ENCODE measurements at places on chromosomes 6 and 20.

DNA sequence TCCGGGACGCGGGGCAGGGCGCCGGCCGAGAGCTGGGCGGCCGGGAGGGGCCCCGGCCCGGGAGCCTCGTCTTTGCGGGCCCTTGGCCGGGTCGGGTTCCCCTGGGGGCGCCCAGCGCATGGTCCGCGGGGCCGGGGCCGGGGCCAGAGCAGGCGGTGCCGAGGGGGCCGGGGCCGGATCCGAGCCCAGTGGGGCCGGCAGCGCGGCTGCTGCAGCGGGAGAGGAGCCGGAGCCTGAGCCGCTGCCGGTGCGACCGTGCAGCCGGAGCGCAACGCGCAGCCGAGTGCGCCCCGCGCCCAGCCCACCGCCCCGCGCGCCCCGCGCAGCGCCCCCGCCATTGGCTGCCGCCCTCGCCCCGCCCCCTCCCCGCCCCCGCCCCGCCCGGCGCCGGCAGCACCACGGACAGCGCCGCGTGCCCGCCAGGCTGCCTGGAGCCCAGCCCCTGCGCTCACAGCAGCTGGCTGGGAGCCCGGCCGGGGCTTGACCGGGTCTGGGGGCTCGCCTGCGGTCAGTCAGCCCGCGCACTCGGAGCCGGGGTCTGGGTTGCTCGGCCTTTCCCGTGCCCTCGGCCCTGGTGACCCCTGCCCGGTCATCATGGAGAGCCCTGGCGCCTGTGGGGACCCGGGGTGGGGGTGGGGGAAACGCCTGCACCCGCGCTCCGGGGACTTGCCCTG is at the start of gene HRH3:
TSS of gene HRH3 (minus strand) at position 287 of the 674 bp plus-strand sequence. CDS start 308 bp downstream, outside the sequence.
- DNase-seq = no peak

DNA sequence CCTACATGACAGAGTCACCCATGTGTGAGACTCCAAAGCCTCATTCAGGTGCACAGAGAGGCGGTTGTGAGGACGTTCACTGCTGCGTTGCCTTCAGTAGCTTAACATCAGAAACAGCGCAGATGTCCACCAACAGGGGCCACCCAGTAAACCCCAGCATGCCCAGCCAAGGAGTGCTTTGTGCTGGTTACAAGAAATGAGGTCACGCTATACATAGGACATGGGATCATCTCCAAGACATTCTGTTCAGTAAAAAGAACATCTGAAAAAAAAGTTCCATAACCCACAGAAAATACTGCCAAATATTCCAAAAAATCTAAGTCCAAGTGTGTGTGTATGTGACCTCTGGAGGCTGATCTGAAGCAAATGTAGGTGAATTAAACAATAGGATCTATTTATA is 16.0 kb downstream of the SLC52A3 start:
- DNase-seq = no peak

- DNase-seq = no peak
Measured at GRCh38 chr20:20489648-20490341, 121.9 kb downstream of the INSM1 start.

DNA sequence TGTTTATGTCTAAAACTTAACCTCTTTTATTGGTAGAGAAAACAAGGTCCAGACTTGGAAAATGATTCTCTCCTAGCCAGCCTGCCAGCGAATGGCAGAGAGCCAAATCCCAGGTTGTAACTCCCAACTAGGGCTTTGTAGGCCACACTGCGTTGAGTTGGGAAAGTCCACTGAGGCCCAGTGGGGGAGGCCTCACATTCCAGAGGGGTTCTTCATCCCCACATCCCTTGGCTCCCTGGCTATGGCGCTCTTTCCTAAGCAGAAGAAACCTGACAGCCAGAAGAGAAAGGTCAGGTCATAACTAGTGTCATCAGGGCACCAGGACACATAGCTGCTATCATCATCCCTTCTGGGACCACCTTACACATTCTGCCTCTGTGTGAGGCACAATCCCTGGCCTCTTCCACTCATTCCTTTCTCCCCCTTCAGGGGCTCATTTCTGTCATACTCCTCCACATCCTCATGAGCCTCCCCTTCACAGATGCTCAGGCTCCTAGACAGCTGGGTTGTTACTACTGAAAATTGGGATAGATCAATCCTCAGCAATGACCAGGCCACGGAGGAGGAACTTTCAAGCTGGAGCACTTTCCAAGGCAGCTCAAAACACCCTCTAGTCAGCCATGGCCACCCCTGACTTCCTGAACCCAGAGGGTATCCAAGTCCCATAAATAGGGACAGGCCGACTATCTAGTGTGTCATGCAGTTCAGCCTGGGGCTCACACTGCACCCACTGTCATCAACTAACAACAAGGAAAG is 48.6 kb downstream of the TCP11 start:
- DNase-seq = no peak

DNA sequence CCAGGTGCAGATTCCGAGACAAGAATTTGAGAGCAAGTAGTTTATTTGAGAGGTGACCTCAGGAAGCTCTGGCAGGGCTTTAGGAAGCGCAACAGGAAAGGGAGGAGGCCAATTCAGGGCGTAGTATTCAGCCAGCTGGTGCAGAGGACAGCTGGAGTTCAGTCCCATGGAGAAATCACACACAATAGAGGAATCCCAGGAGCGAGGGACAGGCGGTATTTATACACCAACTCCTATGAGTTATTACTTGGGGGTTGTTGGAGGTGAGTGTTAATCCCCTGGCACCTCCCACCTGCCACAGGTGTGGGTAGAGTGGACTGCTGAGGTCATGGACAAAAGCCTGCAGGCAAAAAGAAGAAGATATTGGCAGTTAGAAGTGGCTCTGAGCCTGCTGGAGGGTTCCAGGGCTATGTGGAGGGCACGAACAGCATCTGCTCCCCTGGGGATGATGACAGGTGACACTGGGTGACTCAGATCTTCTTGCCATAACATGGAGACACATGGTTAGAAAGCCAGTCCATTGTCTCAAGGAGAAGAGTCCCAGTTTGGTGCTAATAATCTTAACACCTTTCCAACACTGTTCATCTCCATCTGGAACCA is 13.9 kb upstream of the SULF2 start:
- DNase-seq = no peak

DNA sequence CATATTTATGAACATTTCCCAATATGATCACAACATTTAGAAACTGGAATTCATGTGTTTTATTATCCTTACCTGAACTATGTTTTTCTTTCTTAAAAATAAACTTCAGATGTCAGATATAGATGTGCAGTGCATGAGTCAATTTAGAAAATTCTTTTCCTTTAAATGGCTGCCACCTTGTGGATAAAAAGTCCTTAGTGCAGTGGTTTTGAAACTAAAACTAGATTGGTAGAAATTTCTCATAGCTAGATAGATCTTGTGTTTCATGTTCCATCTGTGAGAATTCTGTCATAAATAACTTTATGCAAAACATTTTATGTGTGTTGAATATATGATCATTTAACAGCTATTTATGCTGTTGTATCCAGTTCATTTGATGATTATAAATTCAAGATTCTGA is 134.9 kb downstream of the KLHL32 start:
- DNase-seq = no peak

GRCh38 chr6:161038229-161039031 is 46.9 kb downstream of the MAP3K4 start:
- no peak for DNase-seq

DNA sequence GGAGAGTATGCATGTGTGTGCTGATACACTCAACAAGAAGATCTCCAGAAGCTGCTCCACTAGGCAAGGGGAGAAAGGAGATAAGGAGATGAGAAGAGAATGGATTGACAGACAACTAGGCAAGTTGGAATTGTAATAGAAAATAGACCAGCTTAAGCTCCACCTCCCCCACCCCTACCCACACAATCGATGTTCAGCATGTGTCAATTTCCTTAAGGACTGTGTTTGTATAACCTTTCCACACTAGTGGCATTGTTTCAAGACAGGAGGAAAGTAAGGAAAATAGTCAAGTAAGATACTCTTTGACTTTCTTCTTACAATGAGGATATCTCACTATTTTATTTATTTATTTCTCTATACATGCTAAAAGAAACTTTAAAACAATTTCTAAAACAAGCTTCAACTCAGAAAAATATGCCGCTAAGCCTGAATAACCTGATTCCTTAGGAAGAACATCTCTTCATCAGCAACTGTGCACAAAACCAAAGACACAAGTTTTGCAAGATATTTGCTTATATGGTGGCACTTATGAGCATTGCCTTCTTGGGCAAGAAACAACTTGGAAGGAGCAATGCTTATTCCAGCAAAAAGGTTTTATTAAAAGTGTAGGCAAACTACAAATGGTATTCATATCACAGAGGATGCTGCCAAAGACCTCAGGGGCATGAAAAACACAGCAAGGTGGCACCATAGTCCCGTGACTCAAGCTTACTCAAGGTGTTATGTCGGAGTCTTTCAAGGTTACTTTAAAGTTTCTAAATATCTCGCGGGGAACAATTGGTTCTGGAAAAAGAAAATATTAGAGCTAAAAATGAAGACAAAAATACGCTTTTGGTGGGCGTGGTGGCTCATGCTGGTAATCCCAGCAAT is 249.1 kb downstream of the COL12A1 start:
- no peak for DNase-seq

GRCh38 chr6:89750338-89750737 is 69.3 kb downstream of the MDN1 start:
- DNase-seq = no peak

DNA sequence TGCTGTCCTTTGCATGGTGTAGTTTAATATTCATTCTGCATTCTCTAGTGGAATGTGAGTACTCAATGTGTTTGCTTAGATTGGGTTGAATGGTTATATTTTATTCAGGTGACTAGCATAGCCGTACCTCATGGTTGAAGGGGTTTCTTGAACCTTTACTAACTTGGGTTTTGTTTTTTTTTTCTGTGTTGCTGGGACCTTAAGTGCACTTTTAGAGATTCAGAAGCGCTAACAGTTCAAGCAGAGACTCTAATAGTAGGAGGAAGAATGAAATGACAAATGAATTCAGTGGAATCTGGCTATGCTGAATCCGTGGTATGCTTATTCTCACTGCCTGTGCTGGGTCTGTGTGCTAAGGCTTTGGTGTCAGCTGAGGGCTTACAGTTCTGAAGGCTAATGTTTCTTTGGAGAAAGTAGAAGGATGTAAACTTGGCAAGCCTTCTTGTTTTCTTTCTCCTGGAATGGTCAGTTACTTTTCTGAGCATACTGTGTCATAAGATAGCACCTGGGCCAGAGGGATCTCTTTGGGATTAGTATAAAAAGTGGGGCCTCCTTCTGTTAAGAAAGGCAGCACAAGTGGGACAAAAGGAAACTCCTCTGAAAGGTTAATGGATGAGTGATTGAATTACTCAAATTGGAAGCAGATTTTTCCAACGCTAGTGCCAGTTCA is 28.7 kb downstream of the RNF144B start:
- no peak for DNase-seq

DNA sequence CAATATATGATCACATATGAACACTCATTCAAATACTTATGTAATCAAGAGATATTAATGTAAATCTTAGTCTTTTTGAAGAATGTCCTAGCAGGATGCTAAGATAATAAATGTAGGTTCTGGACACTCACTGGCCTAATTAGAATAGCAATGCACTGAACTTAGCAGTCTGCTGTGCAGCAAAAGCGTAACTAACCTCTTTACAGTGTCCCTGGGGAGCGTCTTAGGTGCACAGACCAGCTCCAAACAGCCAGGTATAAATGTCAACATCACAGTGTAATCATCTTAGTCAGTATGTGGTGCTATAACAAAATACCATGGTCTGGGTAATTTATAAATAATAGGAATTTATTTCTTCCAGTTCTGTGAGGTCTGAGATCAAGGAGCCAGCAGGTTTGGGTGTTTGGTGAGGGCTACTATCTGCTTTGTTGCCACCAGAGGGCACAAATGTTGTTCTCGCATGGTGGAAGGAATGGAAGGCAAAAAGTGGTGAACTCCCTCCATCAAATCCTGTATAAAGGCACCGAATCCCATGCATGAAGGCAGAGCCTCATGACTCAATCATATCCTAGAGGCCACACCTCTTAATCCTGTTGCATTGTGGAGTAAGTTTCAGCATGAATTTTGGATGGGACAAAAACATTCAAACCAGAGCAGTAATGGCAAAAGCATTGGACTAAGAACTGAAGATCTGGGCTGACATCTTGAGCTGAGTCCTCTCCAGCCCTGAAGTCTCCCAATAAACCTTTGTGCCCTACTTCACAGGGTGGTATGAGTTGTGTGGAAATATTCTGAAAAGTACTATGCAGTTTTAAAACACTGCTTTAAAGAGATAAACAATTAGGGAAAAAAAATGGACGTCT is 41.8 kb upstream of the FOXO3 start:
- no peak for DNase-seq

DNA sequence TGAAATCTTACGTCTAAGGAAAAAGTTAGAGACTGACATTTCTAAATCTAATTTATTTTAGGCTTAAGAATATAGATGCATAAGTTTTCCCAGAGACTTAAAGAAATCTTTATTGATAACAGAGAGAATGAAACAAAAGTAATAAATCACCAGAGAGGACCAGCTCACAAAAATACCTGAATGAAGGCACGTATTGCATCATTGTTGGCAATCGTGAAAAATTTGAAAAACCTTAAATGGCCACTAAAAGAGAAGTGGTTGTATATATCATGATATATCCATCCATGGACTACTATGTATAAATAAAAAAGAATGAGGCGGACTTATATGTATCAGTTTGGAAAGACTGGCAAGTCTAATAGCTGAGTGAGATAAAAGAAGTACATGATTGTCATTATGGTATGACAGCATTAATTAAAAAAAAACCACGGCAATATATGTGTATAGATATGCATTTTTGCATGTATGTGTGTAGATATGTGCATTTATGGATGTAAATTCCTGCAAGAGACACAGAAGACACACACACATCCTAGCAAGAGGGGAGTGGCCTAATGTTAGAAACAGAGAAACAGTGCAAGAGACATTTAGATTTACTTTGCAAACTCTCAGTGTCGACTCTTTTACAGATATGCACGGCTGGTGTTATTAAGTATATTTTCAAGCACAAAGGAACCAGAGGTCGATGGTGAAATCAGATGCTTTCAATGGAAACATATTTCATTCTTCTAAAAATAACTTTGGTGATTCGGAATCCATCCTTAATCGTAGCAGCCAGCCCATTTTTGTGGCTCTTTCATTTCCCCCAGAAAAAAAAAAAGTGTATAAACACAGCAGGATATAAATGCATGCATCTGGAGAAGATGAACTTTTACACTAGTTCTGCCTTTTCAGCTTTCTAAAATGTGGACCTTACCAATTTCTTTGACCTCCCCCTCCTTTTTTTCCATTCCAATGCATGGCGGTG is 156.1 kb upstream of the SALL4 start:
- no peak for DNase-seq

- DNase-seq = no peak
Measured at GRCh38 chr6:51928320-51928719, 159.1 kb downstream of the PKHD1 start.

- DNase-seq = no peak
Measured at GRCh38 chr20:37352608-37352980, 6.7 kb downstream of the SRC start.

DNA sequence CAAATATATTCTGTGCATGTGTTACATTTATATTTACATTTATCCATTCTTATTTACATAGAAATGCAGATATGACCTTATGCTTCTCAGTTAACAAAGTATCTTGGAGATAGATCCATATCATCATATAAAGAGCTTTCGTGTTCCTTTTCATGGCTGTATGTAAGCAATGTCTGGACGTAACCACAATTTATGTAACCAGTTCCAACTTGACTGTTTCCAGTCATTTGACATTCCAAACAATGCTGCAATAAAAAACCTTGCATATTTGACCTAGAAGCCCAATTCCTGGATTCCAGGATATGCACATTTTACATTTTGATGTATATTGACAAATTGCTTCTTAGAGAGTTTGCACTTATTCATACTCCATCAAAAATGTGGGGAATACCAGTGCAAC is 113.7 kb upstream of the F13A1 start:
- DNase-seq = no peak
